Right cardiac atrium (tissue), 5 donors: ENCODE measurements at places on chromosomes 6 and 20. TPM values are rescaled to one million over a fixed set of nuclear protein-coding genes. Genes with fewer than 3 reads are reported as not detected.
A peak's percentile ranks its signal among the peaks of the same experiment; 100 is the strongest.

- no peak for DNase-seq
Observed at GRCh38 chr6:99297415-99297814, 52.1 kb downstream of the FAXC start.

GRCh38 chr6:1337791-1338190, 25.9 kb downstream of the FOXQ1 start:
- DNase-seq = no peak

- no peak for DNase-seq
Observed at GRCh38 chr20:5528719-5529256, 212.0 kb upstream of the PROKR2 start.

- DNase-seq = no peak
Observed at GRCh38 chr20:63911176-63911575, 16.2 kb downstream of the DNAJC5 start.

DNA sequence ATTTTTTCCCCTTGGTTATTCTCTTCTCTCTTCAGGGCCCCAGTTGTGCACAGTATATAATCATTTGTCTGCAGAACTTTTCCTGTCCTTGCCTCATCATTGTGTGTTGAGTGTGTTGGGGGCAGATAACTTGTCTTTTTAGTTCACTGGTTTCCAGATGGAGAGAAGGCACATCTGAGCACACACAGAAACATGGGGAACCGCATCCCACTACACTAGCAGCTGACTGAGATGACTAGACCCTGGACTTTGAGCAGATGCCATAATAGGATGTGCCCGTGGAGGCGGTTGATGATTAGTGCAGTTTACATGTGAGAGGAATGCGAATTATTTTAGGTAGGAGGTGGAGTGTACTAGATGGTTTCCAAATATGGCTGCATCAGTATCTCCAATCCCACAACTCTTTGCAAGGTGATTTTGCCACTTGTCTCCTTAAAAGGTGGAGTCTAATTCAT, 26.5 kb upstream of the SH3BGRL2 start:
- no peak for DNase-seq

- DNase-seq = no peak
Observed at GRCh38 chr6:15389765-15390723, 144.2 kb downstream of the JARID2 start.

- no peak for DNase-seq
Observed at GRCh38 chr6:6810727-6811126, 222.2 kb downstream of the LY86 start.

DNA sequence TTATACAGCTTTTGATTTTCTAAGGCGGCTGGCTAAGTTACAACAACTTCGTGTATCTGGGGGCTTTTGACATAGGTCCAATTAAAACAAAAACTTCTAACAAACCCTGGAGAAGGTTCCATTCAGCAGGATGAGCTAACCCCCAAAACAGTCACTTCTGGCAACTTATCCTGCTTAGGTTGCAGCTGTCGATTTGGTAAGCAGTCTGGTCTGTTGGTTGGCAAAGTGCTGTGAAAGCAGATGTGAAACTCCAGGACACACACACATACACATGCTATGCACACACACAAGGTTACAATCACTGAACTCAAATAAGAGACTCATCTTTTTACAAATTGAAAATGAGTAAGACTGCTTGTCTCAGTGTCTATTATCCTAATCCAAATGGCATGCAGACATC, 119.0 kb upstream of the STMND1 start:
- DNase-seq = no peak

GRCh38 chr6:165627366-165627765, 35.7 kb downstream of the PDE10A start:
- DNase-seq = no peak

DNA sequence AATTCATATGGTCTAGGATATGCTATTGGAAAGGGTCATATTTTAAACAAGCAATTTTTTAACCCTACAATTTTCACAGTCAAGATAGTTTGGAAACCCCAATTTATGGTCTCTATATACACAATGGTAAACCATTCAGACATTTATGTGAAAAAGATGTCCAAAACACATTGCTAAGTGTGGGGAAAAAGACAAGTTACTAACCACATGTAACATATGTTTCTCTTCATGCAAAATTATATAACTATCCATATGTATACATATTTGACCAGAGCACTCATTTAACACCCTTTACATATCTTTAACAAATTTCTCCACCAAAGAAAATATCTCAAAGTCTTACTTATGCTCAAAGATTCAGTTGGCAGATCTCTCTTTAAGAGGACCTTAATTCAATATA, 110.6 kb downstream of the RNGTT start:
- DNase-seq = no peak

- no peak for DNase-seq
Observed at GRCh38 chr6:7841781-7842468, 68.7 kb downstream of the TXNDC5 start.

DNA sequence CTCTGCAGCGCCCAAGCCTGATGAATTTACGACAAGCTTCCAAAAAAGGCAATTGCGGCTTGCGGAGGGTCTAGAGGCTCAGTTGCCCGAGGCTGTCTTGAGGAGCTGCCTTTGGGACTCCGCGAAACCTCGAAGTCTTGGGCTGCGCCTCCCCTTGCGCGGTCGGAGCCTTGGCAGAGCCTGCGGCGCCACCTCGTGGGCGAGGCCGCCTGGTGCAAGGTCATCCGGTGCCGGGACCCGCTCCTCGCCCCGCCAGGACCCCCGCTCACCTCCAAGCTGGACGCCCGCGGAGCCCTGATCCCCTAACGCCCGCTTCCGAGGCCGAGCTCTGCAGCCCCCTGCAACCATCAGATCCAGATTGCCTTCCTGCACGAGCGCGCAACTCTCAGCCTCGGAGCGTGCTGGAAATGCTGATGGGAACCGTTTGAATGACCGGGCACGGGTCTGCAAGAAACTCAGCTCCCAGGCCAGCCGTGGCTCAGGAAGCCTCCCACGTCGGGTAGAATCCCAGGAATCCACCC, 14.9 kb upstream of the FAM210B start:
- peak; percentile 39 for DNase-seq

DNA sequence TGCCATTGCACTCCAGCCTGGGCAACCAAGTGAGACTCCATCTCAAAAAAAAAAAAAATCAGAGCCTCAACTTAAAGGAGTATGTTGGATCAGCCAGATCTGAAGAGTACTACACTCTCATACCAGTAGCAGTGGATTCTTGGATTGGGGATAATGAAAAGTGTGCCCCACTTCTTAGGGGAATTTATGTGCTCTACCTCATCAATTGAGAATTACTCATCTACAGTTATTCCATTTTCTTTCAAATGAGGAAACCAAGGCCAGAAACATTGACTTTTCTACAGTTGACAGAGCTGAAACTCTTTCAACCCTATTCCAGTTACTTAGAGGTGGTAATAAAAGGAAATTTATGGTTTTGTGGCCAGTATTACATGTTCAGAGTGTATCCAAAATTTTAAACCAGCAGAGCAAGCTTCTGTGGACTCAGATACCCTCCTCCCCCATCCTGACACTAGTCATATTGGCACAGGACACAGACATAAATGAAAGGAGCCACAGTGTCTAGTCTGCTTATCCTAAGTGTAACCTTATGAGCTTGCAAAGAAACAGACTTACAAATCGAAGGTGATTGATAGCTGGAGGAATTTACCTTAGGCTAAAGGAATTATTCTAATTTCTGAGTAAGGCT, 51.2 kb downstream of the ORC3 start:
- no peak for DNase-seq

GRCh38 chr20:50296450-50297375, 106.1 kb downstream of the CEBPB start:
- DNase-seq = peak; percentile 92

GRCh38 chr6:44701038-44701636, 313.6 kb downstream of the CDC5L start:
- no peak for DNase-seq

GRCh38 chr6:10305790-10306415, 109.0 kb downstream of the TFAP2A start:
- no peak for DNase-seq

- DNase-seq = no peak
Observed at GRCh38 chr6:149318581-149319286, 1.2 kb downstream of the TAB2 start.

GRCh38 chr6:73516514-73517489, 4.0 kb downstream of the EEF1A1 start:
- no peak for DNase-seq

GRCh38 chr6:148677594-148678476, 69.0 kb upstream of the UST start:
- no peak for DNase-seq

FRMD1 gene
- total RNA-seq = not detected

MOG gene
- 2.1 TPM for total RNA-seq

ADGRG6 gene
- total RNA-seq = 17.0 TPM

CCN2 gene
- total RNA-seq = 602 TPM

DLL1 gene
- total RNA-seq = 28.8 TPM

ADAM33 gene
- total RNA-seq = 11.5 TPM

SIM1 gene
- not detected for total RNA-seq

KCNK5 gene
- 1.9 TPM for total RNA-seq
